ENCODE measurements at places on chromosomes 12 and 14.

GRCh38 chr12:124361074-124361970 is 66.4 kb downstream of the RFLNA start:
- no peak for DNase-seq

GRCh38 chr12:50017641-50018040 is 7.7 kb downstream of the RACGAP1 start:
- no peak for DNase-seq

DNA sequence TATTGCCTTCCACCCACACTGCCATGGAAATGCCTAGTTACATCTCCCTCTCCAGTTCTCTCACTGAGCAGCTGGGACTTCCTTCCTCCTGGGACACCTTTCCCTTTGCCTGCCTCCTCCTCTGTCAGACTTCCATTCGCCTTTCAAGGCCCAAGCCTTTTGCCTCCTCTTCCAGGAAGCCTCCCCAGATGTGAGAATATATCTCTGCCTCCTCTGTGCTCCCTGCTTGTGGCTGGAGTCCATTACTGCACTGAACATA is 3.1 kb downstream of the IFI27L2 start:
- DNase-seq: no peak

GRCh38 chr14:61703342-61704129 is 8.2 kb downstream of the HIF1A start:
- DNase-seq: no peak

DNA sequence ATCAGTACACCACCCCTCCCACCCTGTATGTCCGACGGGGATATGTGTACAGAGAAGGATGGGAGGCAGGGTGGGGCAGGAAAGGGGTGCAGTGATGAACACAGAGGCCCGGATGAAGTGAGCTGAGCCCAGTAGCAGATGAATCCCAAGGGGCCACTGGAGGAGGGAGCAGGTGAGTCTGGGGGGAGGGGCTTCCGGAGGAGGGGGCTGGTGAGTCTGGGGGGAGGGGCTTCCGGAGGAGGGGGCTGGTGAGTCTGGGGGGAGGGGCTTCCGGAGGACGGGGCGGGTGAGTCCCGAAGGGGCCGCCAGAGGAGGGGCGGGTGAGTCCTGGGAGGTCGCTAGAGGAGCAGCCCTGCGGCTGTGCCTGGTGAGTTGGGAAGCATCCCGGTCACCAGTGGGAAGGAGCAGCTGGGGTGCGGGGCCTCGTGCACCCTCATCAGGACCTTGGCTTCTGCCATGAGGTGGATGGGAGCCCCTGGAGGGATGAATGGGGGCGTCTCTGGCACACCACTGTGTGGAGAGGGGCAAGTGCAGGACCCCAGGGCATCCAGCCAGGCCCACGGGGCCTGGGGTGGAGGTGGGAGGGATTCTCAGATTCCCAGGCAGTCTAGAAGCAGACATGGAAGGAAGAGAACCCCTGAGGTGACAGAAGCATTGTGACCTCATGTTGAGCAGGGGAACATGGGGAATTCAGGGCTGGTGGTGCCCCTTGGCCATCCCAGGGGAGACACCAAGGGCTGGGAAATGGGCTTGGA is 14.0 kb downstream of the BEGAIN start:
- no peak for DNase-seq
